NCI-H524 treated with DMSO at 0.1 percent for 48 hours (cell line): ENCODE measurements at places on chromosomes 11 and 22.

GRCh38 chr22:46346680-46347405 lies 11.3 kb downstream of the TRMU start:
- DNase-seq: no peak

DNA sequence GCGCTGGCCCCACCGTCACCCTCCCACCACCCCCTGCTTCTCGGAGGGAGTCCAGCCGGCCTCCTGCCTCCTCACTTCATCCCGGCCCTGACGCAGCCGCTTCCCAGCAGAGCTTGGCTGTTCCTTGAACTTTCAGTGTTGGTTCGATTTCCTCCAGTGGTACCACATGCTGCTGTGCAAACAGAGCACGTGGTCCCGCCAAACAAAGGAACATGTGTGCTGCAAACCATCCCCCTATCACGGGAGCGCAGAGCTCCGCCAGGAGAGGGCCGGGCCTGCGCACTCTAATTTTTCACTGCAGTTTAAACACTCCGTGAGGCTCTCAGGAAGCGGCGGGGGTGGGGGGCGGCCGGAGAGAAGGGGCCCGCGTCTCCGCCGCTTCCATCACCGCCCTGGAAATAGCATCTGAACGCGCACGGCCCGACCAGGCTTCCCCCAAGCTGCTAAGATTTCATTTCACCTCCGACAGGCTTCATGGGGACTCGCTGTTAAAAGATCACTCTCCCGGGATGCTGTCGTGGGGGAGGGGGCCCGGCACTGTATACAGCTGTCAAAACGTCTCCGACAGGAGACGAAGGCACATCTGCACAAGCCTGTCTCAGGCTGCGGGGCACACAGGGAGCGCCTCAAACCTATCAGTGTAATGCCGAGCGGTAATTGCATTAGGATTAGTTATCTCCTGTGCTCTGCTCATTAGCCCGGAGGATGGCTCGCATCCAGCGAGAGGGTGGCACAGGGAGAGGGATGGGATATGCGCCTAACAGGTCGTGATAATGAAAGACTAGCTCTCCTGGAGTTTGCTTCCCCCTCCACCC lies 269.9 kb upstream of the SORL1-AS1 start:
- DNase-seq: peak; percentile 25

- no peak for DNase-seq
These were observed 139.6 kb upstream of the LMO1 start for GRCh38 chr11:8403310-8403709.

- DNase-seq: no peak
These were observed 1491.1 kb downstream of the TBC1D22A start for GRCh38 chr22:48253573-48253972.
